Mesothelial cell of epicardium (in vitro differentiated cells): ENCODE measurements at places on chromosomes 5 and 9. TPM values are rescaled to one million over a fixed set of nuclear protein-coding genes. Genes with fewer than 3 reads are reported as not detected.

GRCh38 chr5:81391-82021, 10.5 kb upstream of the PLEKHG4B start:
- DNase-seq = peak; percentile 38

DNA sequence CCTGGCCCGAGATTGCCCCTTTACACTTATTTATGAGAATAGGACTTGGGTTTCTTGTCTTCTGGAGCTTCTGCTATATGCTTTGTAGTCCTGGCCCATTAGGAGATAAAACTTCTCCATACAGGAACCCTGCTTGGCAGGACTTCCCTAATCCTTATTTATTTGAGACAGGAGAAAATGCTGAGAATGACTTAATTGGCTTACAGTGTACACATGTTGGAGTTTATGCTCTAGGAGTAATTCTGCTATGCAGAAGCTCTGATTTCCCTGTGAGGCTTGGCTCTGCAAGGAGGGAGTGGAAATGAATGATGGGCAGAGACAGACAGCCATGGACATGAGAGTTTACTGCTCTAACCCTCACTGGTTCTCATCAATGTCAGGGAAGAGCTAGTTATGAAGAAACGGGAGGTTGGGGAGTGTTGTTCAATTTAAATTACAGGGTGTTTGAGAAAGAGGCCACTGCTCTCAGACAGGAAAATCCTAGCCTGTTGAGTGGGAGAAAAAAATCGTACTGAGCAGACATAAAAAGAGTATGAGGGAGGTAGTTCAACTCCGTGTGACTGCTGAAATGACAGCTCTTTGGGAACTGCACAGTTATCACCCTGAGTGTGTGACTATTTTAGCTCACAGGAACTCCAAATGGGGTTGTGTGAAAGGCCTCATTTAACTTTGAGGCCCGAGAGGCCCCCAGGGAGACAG, 37.5 kb downstream of the ACTBL2 start:
- no peak for DNase-seq

ASS1 gene
- total RNA-seq = 94.8 to 110 TPM (median 98.0 TPM) in 3 replicates

SPINK4 gene
- not detected in 3 replicates for total RNA-seq
